Activated T-cell treated with anti-CD3 and anti-CD28 coated beads for 24 hours (primary cell): ENCODE measurements at places on chromosomes 5 and 9.

- DNase-seq: no peak
Measured at GRCh38 chr5:178240766-178241165, 8.2 kb upstream of the PHYKPL start.

DNA sequence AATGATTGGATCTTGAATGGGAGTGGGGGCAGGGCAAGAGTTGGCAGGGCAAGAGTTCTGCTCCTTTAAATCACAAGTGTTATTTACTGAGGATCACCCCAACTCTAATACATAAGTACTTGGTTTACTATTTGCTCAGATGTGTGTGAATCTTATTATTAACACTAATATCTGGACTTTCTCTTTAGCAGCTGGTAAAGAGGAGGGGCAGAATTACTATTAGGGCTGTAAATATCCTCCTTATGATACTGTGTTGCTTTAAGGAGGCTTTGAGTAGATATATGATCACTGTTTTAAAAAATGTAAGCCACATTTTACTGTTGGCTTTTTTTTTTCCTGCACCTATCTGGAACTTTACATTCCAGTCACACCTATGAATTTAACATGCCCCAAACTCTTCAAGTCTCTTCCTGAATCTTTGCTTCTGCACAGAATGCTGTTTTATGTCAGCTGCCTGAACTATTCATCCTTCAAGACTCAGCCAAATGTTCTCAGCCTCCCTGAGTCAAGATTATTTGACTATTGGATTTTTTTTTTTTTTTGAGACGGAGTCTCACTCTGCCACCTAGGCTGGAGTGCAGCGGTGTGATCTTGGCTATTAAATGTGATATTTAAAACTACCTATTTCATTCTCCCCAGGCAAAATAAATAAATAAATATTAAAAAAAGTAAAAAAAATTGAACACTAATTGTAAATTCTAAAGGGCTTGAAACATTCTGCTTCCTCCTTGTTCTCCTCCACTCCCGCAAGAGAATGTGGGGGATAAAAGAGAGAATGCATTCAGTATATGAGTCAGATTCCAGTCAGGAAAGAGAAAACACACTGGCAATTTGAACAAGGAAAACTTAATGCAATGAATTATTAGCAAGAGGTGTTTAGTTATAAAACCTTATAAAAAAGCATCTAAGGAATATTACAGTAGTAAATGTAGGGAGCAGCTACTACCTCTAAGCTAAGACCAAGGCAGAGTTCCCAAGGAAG lies 99.3 kb downstream of the FOCAD start:
- no peak for DNase-seq

DNA sequence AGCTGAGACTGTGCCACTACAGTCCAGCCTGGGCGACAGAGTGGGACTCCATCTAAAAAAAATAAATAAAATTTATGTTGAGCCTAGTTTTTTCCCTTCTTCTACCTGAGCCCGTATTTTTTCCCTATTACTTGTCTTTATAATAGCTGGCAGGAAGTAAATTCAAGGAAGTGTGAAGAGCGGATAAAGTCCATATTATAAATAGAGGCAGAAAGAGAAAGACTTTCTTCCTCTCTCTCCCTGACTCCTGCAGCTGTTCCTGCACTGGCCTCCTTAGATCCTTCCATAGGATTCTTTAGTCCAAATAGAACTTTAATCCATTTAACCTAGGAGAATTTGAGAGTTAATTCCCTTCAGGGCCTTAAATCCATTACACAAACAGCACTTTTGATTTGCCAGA lies 10.3 kb upstream of the ERBIN start:
- no peak for DNase-seq

DNA sequence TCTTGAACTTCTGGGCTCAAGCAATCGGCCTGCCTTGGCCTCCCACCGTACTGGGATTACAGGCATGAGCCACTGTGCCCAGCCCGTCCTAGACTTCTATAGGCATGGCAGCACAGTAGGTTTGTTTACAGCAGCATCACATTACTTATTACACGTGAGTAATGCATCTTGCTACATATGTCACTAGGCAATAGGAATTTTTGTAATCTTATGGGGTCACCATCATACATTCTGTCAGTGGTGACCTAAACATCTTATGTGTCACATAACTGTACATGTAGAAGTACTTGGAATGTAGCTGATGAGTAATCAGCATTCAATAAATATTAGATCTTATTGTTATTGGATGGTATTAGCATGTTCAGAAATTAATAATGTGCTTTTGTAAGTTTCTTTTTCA lies 22.9 kb upstream of the ABCA1 start:
- no peak for DNase-seq

DNA sequence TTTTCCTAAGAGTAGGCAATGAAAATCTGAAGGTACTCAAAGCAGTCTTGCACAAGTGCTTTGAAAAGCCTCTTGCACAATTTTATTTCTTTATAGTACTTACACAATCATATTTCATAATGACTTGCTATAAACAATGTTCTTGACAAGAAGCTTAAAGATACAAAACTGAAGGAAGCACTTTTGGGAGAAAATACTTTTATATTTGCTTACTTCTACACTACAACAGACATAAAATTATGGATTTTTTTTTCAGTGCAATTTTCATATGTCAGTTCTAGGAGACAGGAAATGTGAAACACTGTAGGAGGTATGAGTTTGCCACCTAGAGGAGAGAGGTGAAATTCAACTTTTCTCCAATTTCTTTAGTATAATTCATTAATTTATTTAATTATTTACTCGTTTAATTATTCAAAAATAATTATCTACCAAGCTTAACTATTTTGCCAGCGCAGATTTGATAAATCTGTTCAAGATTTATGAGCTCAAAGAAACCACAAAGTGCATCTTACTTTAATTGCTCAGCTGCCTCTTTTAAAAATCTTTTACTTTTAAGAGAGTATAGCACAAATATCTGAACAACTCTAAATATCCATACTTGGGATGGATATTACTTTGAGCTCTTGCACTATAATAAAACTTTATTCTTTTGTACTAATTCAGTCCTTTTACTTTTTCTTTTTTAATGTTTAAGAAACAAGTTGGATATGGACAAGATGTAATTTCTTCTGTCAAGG lies 29.0 kb upstream of the CDKN2B start:
- DNase-seq: no peak

DNA sequence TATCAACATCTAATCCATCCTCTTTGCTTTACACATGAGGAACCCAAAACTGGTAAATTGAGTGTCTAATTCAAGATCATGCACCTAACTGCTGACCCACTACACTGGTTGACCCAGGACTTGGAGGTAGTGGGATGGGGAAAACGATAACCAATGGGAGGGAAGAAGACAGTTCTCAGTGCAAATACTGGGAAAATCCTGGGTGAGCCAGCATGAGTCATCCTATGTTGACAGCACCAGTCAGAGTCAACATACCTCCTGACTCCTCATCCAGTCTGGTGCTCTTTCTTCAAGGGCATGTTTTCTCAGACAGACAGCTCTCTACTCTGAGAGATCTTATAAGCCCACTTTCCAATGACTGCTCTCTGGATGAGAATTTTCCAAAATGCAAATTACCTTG lies 232.8 kb upstream of the PTGER4 start:
- DNase-seq: no peak

- no peak for DNase-seq
Measured at GRCh38 chr5:150648294-150649107, 8.0 kb downstream of the SYNPO start.

DNA sequence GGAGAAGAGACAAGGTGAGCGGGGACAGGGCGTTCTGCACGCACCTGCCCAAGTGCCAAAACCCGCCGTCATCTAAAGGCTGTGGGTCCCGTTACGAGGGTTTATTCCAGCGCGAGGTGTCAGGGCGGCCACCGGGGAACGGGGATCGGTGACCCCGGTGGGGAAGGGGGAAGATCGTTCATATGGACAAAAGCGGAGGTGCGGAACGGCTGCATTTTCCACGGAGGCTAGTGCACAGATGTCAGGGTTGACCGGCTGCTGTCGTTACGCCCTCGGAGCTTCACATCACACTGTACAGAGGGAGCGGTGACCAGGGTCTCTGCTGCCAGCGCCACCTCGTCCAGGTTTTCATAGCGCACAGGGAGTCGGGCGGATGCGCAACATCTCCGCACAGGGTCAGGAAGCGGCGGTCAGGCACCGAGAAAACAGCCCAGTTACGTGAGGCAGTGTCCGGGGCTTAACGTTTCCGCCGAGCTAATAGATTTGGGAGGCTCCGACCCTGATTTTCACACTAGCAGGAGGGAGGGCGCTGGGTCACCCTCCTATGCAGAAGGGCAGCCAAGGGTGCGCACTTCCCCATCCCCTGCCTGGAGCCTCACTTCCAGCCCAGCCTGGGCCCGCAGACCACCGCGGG lies 13.5 kb downstream of the BTNL9 start:
- DNase-seq: no peak

DNA sequence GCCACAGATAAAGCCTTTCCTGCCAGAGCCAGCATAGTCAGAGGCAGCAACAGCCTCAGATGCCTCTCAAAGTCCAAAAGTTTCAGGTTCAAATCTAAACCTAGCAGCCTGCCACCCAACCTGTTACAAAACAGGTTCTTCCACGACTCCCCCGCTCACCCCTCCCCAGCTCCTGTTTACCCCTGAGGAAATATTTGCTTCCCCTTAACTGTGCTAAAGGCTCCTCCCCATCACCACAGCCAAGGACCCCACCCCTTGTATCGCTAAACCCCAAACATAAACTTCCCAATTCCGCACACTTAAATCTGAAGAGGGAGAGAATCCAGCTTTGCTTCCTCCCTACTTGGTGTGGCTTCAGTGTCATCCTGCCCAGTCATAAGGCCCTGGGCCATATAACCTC lies 15.4 kb upstream of the VDAC1 start:
- DNase-seq: no peak

DNA sequence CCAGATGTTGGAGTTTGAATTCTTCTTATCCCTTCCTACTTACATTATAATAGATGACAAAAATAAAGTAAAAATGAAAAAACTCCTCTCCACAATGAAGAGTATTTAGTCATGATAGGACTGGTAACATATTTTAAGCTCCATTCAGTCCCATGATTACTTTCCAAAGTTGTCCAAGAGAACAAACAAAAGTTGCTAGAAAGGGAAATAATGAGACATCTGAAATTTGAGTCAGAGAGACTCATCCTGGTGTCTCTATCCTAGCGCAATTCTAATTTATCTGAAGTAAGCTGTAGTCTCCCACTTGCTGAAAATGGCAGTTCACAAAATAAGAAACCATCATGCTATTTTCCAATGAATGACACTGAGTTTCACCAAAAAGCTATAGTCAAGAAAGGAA lies 152.2 kb downstream of the BNC2 start:
- DNase-seq: no peak

DNA sequence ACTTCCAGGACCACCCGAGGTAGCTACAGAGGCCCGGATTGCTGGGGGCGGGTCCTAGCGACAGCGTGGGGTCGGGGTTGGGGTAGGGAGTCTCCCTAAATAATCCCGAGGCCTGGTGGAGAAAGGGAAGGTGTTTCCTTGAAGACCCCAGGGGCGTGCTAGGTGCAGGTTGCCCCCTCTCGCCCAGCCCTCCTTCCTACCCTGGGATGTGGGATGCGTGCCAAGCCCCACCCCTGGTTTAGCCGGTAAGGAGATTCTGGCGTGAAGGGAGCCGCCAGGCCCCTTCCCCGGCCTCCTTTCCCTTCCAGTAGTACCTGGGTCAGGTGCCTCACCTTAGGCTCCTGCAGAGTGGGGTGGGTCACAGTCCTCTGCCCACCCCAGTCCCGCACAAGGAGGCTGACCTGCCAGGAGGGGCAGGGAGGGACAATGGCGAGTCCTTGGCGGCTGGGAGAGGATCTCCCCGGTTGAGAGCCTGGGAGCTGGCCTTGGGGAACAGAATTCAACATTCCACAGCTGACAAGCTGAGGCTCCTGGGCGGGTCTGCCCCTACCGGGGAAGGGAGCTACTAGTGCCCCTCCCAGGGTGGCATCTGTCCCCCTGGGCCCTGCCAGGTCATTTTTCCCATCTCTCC lies 674 bp downstream of the TSPAN17 start:
- no peak for DNase-seq

DNA sequence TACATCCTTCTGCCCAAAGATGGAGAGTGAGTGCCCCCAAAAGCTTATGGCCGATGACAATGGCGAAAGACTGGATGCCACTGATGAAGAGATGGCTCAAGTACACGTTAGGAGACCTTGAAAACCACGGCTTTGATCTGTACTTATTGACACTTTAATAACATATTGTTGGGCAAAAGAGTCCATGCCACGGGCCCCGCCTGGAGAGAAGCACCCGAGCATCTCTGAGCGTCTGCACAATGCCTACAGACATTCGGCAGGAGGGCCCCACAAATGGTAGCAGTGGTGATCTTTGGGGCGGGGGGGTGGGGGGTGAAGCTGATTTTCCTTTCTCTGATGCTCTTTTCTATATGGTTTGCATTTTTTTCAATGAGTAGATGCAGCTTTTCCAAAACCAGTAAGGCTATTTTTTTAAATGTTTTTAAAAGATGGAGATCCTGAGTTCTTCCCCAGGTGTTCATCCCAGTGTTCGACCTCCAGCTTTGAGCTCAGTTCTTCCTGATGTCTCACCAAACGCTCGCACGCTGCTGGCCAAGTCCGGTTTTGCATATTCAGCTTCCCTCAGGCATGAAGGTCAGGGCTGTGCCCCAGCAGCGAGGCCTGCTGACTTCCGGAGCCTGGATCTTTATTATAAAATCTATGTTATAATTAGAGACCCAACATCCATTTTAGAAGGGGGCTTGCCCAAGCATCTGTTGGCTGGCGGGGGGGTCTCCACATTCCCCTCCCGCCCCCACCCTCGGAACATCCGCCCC lies 34.3 kb upstream of the BARHL1 start:
- no peak for DNase-seq

DNA sequence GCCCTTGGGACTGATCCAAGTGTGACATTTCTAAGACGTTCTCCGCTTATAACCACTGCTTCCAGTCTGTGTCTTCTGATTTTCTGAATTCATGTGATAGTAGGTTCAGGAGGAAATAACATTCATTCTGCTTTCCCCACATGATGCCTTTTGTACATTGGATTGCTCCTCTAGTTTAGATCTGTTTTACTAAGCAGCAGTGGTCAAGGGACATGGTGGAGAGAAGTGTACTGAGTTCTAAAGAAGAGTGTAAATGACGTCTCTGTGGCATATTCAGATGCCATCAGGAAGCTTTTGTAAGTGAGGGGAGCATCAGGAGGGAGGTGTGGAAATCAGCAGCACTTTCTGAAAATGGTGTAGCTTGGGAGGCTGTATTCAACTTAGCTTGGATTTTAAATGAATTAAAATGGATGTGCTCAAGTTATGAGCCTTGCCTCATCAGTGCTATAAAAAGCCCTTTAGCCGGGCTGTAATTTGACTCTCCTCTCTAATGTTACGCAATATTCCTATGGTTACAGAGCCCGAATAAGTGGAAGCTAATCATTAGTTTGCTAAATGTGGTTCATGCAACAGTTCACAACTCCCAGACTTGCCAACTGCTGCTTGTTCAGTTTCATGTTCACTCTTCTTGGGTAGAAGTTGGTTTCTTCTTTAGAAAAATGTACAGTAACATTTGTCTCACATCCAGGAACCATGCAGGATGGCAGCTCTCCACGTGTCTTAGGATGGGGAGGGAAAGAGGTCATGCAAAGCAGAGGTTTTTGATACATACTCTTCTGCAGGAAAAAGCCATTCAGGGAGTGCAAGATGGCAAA lies 281.3 kb downstream of the ARHGAP26 start:
- no peak for DNase-seq
